ENCODE measurements at places on chromosomes 13 and 19.

GRCh38 chr19:3073159-3073563, 10.9 kb upstream of the TLE5 start:
- DNase-seq, result no peak

GRCh38 chr19:12695096-12695495, 1.3 kb downstream of the FBXW9 start:
- peak; percentile 26 for DNase-seq

GRCh38 chr13:73578251-73578875, 519.6 kb downstream of the KLF5 start:
- no peak for DNase-seq

- no peak for DNase-seq
These were observed 64.8 kb upstream of the F7 start for GRCh38 chr13:113040597-113041292.

- DNase-seq, result peak; percentile 70
These were observed 4.1 kb upstream of the CD79A start for GRCh38 chr19:41872775-41873647.

All from activated CD4-positive, alpha-beta memory T cell treated with anti-CD3 and anti-CD28 coated beads, Interleukin-2, amount 10 ng/mL, durations not matched to agents 7 days and 5 days (primary cell).